NCI-H2081 (cell line): ENCODE measurements at places on chromosomes 7 and 10.

- peak; percentile 55 for DNase-seq
Observed at GRCh38 chr7:9231630-9232121, 798.3 kb downstream of the NXPH1 start.

- DNase-seq = no peak
Observed at GRCh38 chr10:81303656-81304055, 571.3 kb upstream of the NRG3 start.

- DNase-seq = no peak
Observed at GRCh38 chr7:157611341-157611740, 274.5 kb downstream of the DNAJB6 start.

- DNase-seq = no peak
Observed at GRCh38 chr10:3376631-3377030, 204.0 kb upstream of the PITRM1 start.

GRCh38 chr10:121536310-121536913 is 61.8 kb downstream of the FGFR2 start:
- DNase-seq = no peak
